ENCODE measurements at places on chromosomes 4 and X. TPM values are rescaled to one million over a fixed set of nuclear protein-coding genes. Genes with fewer than 3 reads are reported as not detected.
A peak's percentile ranks its signal among the peaks of the same experiment; 100 is the strongest.

- no peak for DNase-seq
Measured at GRCh38 chr4:73259571-73260090, 1.0 kb upstream of the ANKRD17 start.

- no peak for DNase-seq
Measured at GRCh38 chr4:12674184-12674583, 810.0 kb downstream of the RAB28 start.

GAGE12D gene
- total RNA-seq, result not detected

DNA sequence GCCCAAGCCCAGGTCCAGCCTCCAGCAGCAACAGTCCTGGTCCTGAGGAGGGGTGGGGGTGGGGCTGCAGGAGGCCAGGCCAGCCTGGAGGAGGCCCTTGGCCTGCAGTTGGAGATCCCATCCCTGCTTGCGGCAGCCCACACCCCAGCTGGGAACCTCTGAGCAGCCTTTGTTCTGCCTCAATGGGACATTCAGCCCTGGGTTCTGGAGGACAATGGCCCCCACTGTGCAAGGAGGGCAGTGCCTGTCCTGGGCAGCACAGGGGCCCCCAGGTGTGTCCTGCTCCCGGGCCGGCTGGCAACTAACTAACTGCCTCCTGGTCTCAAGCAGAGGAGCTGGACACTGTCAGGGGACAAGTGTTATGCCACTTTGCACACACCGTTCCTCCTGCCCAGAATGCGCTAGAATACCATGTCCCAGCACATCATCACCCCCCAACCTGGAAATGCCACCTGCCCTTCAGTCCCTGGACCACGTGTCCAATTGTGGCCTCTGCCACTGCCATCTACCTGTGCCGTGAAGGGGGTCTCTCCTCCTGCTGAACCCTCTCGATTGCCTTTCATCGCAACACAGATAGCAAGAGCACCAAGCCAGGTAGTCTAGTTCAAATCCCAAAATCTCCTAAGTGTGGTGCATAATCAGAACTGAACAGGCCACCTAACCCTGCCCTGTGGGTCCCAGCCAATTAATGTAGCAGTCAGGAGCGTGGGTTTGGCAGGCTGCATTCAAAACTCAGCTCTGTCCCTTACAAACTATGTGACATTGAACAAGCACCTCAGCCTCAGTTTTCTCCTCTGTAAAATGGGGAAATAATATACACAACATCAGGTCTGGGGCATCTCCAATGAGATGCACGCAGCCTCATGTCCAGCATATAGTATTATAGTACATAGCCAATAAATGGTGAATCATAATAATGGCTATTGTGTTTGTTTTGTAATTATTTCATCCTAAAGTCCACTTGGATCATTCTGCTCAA is 8.8 kb downstream of the PPP2R2C start:
- peak; percentile 9 for DNase-seq

DNA sequence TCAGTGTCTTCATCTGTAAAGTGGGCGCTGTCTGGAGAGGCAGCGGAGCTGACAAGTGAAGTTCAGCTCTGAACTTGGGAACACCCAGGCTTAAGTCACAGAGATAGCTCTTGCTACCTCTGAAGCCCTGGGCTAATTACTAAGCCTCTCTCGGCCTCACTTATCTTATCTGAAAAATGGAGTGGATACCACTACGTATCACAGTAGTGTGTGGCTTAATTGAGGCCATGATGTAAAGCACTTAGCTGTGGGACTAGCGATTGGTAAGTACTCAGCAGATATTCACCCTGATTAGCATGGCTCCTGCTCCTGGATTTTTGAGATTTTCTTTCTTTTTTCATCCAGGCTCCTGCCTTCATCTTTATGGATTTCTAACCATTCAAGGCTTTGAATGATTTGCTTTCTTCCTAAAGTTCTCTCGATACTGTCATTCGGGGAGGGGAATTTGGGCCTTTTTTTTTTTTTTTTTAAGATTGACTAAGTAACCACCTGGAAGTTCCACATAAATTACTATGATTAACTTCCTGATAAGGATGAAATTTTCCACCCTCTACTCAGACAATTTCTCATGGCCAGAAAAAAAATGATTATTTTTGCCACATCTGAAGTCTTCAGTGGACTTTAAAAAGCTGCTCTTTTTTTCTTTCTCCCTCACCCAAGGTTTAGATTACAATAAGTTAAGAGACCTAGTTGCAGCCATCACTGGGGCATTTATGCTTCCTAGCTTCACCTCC is 17.1 kb downstream of the LDB2 start:
- DNase-seq, result no peak

DNA sequence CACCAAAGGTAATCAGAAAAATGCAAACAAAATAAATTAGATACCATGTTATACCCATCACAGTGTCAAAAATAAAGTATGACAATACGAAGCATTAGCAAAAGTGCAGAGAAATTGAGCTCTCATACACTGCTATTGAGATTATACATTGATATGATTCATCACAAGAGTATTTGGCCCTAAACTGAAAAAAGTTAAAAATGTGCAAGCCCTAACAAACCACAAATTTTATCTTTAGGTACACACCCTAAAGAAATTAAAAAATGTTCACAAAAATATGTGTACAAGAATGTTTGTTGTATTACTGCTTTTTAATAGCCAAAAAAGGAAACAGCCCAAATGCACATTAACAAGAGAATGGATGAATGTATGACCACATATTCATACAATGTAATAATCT is 137.9 kb upstream of the MAGEA10 start:
- DNase-seq, result no peak

GRCh38 chr4:118848242-118848641 is 12.3 kb upstream of the SEC24D start:
- DNase-seq, result no peak

NDST4 gene
- total RNA-seq, result not detected

- peak; percentile 70 for DNase-seq
Measured at GRCh38 chr4:1177274-1178141, 5.1 kb upstream of the SPON2 start.

DNA sequence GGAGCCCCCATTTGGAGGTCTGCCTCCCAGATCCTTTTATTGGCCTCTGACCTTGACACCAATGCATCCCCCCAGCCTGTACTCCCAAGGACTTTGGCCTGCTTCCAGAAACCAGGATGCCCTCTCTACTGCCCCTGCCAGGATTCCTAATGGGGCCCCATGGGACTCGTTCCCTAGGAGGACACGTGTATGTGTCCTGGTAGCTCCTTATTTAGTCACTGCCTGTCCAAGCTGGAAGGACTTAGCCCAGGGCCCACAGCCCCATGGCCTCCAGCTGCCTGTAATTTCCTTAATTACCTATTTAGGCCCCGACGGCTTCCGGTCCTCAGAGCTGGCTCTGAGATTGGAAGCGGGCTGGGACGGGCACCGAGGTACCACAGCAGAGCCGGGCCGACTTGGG is 9.4 kb downstream of the ATP2B3 start:
- DNase-seq, result no peak

DNA sequence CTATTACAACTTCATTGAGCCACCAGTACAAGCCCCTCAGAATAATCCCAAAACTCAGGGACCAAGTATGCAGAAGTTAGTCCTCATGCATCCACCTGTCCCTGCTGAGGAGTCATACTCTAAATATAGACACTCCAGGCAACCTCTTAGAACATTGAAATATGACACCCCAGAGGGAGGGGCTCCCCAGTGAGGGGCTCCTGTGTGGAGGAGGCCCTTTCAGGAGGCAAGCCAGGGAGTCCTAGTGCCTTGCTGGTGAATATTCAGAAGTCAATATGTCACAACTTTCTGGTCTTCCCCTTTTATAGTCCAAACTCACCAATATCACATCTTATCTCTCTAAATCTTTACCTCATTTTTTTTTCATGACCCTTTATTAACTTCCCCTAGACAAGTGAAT is 1.6 kb upstream of the ARMCX6 start:
- DNase-seq, result no peak

- no peak for DNase-seq
Measured at GRCh38 chr4:66972087-66972486, 573.2 kb downstream of the CENPC start.

GRCh38 chr4:26793735-26794134 is 66.9 kb upstream of the STIM2 start:
- DNase-seq, result no peak

MOSPD2 gene
- 12.5 TPM for total RNA-seq

DNA sequence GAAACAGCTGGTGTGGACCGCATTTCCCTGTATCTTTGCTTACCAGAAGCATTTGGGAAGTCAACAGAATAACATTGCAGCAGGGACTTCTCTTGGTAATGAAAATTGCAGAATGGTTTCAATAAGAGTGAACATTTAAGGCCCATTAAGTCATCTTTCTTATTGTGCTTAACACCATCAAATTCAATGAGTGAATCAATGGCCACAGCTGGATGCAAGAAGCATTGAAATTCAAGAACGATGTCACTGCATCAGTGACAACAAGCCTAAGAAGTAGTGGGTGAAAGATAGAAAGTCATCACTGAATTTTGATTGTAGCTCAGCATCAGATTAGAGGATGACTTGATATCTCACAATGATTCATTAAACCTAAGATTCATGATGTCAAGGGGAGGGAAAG is 93.9 kb upstream of the GPM6A start:
- DNase-seq, result no peak

C4orf36 gene
- total RNA-seq, result 7.3 TPM

DNA sequence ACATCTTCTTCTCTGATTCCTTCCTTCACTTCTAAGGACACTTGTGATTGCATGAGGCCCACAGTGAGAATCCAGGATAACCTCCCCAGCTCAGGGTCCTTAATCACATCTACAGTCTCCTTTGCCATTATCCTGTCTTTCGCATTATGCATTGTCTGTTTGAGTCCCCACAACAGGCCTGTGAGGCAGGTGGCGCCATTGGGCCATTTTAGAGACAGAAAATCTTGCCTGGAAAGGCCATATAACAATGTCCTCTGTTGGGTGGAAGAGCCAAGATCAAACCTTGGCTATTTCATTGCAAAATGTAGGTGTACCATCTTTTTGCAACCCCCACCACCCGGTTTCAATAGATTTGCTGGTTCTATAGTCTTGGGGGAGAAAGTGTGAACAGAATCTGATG is 11.8 kb upstream of the DCUN1D4 start:
- DNase-seq, result peak; percentile 47

DNA sequence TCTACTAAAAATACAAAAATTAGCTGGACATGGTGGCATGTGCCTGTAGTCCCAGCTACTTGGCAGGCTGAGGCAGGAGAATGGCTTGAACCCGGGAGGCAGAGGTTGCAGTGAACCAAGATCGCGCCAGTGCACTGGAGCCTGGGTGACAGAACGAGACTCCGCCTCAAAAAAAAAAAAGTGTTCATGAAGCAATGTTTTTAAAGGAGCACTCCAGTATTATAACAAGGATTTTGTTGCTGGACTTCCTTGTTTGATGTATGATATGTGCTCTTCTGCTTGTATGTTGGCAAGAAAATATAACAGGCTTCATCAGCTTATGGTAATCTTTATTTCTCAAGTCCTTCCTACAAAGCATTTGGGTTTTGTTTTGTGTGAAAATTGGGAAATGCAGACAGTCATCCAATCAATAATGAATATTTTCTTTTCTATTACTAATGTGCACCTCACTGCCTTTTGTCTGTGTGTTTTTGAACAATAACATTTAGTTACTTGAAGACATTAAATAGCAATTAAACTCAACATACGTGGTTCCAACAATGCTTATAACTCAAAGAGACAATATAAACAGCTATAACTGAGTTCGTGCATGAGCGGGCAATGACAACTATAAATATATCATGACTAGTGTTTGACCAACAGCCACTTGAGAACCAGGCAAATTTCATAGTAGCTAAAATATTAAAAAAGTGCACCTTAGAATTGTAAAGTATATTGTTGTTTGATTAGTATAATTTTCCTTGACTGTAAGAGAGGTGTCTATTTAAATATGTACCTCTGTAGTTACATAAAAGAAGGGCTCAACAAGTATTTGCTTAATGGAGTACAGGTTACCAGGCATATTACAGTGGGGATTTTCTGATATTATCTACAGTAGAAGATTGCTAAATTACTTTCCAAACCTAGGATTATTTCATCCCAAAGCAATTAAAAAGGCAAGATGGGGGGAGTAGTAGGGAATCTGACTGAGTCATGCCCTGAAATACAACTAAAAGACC is 210.7 kb downstream of the PPP3CA start:
- DNase-seq, result no peak

FGB gene
- total RNA-seq, result not detected

HSPA4L gene
- total RNA-seq, result 4.5 TPM

GRCh38 chr4:70637239-70637913 is 8.8 kb downstream of the ENAM start:
- DNase-seq, result no peak

PPBP gene
- total RNA-seq, result 32.2 TPM

DNA sequence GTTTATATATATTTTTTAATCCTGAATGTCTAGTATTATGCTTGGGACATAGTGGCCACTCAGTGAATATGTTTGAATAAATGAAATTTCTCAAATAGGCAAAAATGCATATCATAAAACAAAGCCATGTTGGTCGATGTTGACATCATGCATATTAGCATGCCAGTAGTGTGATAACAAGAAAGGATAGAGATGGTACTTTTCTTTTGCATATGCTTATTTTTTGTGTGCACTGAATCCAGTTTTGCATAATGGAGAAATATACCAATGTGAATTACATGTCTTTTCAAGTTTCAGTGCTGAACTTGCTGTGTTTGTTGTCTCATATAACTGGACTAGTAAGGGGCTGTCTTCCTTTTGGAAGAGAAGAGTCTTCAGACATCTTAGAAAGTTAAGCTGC is 7.5 kb downstream of the CPE start:
- DNase-seq, result no peak

ENPEP gene
- 10.6 TPM for total RNA-seq

USP17L15 gene
- not detected for total RNA-seq

DNA sequence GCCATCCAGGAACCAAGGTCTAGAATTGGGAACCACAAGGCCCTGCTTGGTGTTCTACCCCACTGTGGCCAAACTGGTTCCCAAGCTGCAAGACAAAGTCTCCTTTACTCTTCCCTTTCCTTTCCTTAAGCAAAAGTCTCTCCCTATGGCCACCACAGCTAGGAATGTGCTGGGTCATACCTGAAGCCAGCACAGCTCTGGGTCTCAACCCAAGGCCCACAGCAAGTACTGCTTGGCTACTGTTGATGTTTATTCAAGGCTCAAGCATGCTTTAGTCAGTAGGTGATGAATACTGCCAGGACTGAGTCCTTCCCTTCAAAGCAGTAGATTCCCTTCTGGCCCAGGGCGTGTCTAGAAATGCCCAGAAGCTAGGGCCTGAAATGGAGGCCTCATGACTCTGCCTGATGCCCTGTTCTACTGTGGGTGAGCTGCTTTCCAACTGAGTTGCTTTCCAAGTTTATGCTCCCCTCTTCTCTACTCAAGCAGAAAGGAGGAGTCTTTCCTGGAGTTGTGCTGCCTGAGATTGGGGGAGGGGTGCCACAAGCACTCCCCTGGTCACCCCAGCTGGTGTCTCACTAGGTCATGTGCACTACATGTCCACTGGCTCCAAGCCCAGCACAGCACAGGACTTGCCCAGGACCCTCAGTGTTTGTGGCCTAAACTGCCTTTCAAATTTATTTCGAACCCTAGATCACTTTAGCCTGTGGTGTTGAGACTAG is 44.9 kb downstream of the STAP1 start:
- DNase-seq, result no peak
